ENCODE measurements at places on chromosomes 16 and 17. TPM values are rescaled to one million over a fixed set of nuclear protein-coding genes. Genes with fewer than 3 reads are reported as not detected.

Gene FN3K
- polyA plus RNA-seq = 21.1 TPM

Gene ARRB2
- polyA plus RNA-seq = 18.7 TPM

Gene RAB26
- polyA plus RNA-seq = 1.4 TPM

Gene MRPL58
- polyA plus RNA-seq = 20.6 TPM

Gene RAB40C
- 11.4 TPM for polyA plus RNA-seq
